ENCODE measurements at places on chromosomes 1 and 21.

DNA sequence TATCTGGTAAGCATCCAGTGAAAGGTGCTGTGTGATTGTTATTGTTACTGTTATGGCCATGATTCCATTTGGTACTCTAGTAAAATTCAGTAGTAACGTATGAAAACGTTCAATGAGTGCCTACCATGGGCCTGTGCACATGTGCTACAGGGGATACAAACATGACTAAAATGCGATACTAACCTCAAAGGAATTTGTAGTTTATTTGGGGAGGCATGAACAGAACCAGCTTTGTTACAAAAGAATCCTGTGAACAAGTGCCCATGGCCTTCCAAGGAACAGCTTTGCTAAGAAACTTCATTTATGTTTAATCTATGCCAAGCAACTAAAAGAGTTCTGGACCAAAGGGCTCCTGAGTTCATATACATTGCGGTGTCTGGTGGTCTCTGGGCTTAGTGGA is 28.7 kb downstream of the PTGFR start:
- DNase-seq, result no peak

GRCh38 chr1:39877980-39878956 is 5.0 kb downstream of the TRIT1 start:
- DNase-seq, result no peak

DNA sequence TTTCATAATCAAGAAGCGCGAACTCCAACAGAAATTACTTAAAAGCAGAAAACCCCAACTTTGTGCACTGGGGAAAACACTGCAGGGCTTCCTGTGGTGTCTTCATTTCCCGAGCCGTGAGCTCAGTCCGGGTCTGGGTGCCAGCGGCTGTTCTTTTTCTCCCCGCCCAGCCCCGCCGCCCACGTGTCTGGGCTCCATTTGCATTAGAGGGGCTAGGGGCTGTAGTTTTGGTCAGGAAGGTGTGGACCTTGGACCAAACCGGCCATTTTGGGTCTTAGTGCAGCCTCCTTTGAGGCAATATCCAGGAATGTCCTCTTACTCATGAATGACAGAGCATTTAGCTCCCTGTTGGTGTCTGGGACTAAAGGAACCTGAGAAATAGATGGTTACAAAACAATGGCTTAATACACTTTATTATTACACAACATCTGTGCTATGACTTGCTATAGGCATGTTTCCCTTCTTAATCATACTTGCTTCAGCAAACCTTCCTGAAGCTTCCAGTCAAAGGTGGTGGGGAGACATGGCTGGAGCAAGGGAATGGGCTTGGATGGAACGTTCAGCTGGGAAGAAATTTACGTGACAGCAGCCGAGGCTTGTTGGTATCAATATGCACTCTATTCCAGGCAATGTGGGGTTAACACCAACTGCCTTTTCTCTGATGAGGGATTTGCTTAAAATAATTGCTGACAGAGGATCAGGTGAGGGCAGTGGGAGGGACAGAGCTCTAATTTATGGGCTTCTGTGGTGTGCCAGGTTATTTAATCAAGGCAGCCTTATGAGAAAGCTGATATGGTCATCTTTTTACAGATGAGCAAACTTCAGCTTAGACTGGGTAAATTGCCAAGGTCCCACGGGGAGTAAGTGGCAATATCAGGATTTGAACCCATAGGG is 1.1 kb downstream of the AGTRAP start:
- peak; percentile 17 for DNase-seq

DNA sequence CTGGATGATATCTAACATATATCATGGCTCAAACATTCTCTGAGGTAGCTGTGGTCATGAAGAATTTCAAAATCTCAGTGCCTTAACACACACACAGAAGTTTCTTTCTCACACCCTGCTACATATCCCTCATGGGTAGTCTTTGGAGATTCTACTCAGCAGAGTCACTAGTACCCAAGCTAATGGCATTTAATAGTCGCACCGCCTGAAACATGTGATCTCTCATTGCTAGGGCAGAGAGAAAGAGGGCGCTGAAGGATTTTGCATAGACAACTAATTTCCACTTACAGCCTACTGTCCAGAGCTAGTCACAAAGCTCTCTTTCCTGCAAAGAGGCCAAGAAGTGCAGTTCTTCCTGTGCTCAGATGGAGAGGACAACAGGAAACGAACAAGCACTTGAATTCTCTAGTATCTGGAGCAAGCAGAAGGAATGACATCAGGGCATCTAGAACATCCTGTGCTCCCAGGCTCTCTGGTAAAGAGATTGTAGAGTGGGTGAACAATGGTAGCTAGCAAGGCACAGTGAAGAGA is 183.4 kb upstream of the PTBP2 start:
- peak; percentile 57 for DNase-seq

GRCh38 chr21:39434950-39435349 is 10.6 kb downstream of the LCA5L start:
- no peak for DNase-seq

GRCh38 chr21:36015045-36015444 is 45.3 kb downstream of the SETD4 start:
- DNase-seq, result peak; percentile 56

GRCh38 chr1:216518844-216519627 is 95.8 kb upstream of the USH2A start:
- no peak for DNase-seq

- DNase-seq, result no peak
Observed at GRCh38 chr21:36701756-36702621, 3.1 kb downstream of the SIM2 start.

GRCh38 chr1:173917149-173917548 is at the start of gene SERPINC1:
Gene SERPINC1 (minus strand): TSS chr1:173917327. CDS start chr1:173917259, 68 bp downstream.
- no peak for DNase-seq

GRCh38 chr1:228350831-228351781 is 55.5 kb downstream of the TRIM11 start:
- DNase-seq, result no peak

GRCh38 chr1:151048645-151049032 is 1.1 kb downstream of the C1orf56 start:
- DNase-seq, result no peak

- DNase-seq, result no peak
Observed at GRCh38 chr1:211229365-211229759, 29.8 kb upstream of the RCOR3 start.

DNA sequence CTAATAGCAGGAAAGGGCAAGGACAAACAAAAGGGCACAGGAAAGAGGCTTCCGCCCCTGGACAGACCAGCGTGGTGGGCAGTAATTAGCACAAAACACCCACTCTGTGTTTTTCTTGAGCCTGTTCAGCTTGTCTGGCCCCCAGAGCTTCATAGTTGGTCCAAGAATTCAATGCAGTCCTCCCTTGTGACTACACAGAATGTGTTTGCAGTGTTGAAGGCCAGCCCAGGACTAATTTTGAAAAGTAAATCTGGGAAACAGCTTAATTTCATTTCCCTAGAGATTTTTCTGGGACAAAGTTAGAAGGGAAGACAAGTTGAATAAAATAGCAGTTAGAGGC is 49.2 kb upstream of the LMO4 start:
- DNase-seq, result no peak

GRCh38 chr1:153771841-153772593 is 3.2 kb upstream of the SLC27A3 start:
- DNase-seq, result no peak

GRCh38 chr1:154499446-154499845 is 2.6 kb upstream of the TDRD10 start:
- no peak for DNase-seq

DNA sequence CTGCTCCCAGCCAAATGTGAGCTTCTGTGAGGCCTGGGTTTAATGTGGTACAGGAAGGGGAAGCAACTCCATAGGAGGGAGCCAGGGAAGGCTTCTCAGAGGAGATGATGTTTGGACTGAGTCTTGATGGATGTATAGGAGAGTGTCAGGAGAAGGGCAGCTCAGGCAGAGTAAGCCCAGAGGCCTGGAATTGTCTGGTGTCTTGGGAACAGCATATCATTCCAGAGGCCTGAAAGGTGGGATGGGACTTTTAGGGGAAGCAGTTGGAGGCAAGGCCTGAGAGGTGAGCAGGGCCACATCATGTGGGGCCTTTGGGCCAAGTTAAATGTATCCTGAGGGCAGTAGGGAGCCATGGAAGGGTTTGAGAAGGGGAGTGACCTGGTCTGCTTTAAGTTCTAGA is 148.6 kb upstream of the WNT4 start:
- DNase-seq, result no peak

DNA sequence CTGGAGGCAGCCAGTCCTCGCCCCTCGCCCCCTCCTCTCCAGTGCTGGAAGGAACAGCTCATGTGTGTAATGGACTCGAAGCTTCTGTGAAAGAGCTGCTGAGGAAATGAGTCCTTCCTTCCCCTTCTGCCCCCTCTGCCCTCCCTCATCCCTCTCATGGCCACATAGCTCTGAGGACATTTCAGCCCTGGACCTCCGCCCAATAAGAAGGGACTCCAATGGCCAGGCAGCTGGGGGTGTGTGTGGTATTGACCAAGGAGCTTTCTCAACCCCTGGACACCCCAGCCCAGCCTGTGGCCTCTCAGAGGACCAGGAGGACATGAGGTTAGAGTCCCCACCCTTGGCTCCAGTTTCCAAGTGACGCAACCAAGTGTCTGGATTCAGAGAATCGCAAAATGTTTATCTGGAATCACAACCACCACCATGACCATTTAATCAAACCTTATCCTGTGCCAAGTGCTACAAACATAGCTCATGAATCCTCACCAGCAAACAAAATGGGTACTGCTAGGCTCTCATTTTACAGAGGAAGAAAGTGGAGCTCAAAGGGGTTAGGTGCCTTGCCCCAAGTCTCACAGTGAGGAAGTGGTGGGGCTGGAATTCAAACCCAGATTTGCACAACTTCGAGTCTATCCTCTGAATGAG is 47.8 kb upstream of the ECE1 start:
- DNase-seq, result no peak

- no peak for DNase-seq
Observed at GRCh38 chr1:214467078-214467585, 84.3 kb downstream of the PTPN14 start.

- DNase-seq, result no peak
Observed at GRCh38 chr1:59105548-59106507, 191.1 kb upstream of the FGGY start.

Measured in fibroblast of skin of left biceps (primary cell).